ENCODE measurements at places on chromosomes 1 and 21.

DNA sequence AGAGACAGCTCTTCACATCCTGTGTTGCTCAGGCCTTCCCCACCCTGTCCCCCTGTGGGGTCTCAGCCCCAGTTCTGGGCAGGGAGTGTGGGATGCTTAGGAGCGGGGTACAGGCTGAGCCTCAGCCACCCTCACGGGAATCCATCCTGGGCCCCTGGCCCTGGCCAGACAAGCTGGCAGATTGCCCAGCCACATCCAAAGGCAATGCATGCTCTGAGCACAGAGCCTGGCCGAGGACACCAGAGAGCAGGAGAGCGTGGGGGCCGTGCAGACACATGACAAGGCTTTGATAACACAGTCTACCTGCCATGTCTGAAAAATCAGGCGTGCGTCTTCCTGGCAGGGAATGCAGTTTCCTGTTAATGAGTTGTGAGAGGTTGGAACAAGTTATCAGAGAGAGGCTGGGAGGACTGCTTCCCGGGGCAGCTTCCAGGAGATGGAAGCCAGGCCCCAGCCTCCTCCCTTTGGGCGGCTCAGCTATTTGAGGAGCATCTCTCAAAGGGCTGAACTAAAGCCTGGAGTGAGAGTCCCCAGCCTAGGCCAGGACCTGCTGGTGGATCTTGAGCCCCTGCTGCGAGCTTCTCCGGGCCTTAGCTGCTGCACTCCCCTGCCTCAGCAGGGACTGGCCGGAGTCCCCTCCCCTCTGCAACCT is 72.2 kb upstream of the SELENON start:
- DNase-seq = no peak

DNA sequence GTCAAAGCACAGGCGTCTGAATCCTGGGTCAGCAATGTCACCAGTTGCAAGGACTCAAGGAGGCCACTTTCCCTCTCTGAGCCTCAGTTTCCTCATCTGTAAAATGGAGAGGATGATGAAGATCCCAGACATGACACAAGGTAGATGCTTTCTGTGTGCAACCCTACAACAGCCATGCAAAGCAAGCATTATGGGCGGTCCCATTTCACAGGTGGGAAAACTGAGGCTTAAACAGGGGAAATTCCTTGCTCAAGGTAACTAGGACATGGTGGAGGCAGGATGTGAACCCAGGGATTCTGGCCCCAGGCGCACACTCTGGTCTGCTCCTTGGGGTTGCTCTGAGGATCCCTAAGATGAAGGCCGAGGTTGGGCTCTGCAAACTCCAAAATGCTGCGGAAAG is 311.0 kb downstream of the PTPRU start:
- DNase-seq = no peak

DNA sequence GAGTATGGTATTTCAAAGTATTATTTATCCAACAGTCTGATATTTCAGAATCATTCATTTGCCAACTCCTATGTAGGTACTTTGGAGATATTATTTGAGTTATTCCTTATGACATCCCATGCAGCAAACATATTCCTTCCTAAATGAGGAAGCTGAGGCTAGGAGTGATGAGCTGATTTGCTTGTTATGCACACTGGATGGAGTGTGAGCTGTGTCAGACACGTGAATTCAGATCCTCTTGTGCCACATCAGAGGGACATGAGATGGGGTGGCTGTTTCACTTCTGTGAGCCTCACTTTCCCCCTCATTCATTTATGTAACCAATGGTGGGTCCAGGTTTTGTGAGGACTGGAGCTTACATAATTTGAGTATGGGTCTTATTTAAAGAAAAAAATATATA is 215.9 kb downstream of the DISC1 start:
- no peak for DNase-seq

DNA sequence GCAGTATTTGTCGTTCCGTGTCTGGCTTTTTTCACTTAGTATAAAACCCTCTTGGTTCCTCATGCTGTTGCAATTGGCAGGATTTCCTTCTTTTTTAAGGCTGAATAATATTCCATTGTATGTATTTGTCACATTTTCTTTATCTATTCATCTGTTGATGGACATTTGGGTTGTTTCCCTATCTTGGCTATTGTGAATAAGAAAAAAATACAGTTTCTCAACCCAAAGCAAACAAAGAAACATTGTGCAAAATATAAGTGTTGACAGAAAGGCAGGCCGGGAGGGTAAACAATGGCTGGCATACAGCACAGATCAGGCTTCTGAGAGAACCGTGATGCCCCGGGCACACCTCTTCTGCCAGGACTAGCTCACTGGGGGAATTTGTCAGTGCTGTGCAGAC is 26.9 kb downstream of the NENF start:
- no peak for DNase-seq

GRCh38 chr1:111204201-111204982 is 3.9 kb upstream of the DENND2D start:
- DNase-seq = no peak

DNA sequence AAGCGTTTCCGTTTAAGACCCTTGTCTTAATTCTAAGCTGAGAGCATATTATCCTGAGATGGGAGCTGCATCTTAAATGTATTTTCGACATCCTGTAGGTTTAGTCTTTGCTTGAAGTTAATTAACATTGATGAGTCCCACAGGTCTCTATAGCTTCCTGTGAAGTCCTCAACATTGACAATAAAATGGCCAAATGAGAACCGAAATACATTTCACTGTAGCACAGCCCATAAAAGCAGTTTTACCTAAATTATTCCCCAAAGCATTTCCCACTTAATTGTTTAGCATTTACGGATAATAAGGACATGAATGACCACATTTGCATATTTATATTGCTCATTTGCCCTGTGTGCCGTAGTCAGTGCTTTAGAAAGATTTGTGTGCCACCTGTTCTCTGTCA is 116.4 kb downstream of the CRB1 start:
- DNase-seq = no peak

- DNase-seq = no peak
Observed at GRCh38 chr21:46422636-46423241, 36.0 kb upstream of the DIP2A start.

Measured in stimulated activated CD4-positive, alpha-beta T cell treated with anti-CD3 and anti-CD28 coated beads, Interleukin-12 subunit alpha, Interleukin-12 subunit beta, amount 100 ng/mL, for 48 hours (primary cell).